ENCODE measurements at places on chromosomes 2 and 18.

DNA sequence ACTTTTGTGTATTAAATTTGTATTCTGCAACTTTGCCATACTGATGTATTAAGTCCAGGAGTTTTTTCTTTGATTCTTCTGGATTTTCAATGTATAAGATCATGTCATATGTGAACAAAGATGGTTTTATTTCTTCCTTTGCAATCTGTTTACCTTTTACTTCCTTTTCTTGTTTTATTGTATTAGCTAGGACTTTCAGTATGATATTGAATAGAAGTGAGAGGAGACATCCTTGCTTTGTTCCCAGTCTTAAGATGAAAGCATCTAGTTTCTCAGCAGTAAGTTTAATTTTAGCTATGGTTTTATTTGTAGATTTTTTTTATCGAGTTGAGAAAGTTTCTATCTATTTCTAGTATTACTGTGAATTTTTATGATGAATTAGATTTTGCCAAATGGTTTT, 25.5 kb downstream of the VRK2 start:
- no peak for DNase-seq

DNA sequence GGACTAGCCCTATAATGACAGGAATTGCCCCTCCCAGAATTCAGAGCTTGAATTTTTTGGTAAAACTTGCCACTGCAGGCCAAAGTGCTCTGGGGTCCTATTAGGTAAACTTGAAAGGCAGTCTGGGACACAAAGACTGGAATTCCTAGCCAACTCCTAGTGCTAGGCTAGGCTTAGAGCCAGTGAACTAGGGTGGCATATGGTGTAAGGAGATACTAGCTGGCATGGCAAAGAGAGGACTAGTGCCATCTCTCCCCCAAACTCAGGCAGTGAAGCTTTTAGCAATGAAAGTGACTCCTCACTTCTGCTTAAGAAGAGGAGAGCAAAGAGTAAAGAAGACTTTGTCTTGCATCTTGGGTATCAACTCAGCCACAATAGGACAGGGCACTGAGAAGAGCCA, 410.5 kb upstream of the CNTNAP5 start:
- no peak for DNase-seq

GRCh38 chr2:28357055-28357454, 35.6 kb upstream of the FOSL2 start:
- no peak for DNase-seq

GRCh38 chr18:59760619-59761600, 63.7 kb upstream of the CCBE1 start:
- DNase-seq: no peak

GRCh38 chr2:8234253-8234652, 447.6 kb upstream of the ID2 start:
- DNase-seq: no peak

DNA sequence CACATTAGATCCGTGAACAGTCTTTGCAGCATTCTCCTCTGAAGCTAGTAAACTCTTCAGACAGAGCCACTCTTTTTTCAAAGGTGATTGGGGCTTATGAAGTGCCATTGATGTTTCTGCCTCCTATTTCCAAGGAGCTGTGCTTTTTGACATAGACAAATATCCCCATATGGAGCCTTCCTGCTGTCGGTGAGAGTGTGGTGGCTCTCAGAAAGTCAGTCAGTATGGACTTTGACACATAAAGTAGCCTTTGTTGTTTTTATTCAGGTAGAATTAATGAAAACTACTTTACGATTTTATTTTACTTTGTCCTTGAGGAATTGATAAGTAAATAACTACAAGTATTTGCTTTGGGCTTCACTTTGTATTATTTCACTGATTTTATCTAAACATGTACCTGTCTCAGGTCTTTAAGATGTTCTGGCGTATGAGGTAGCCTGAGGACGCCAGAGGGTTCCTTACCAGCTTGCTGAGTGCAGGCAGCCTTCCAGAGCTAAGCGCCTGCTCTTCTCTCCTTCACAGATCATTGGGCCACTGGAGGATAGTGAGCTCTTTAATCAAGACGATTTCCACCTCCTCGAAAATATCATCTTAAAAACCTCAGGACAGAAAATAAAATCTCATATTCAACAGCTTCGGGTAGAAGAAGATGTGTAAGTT, 69.7 kb downstream of the UGGT1 start:
- DNase-seq: no peak

DNA sequence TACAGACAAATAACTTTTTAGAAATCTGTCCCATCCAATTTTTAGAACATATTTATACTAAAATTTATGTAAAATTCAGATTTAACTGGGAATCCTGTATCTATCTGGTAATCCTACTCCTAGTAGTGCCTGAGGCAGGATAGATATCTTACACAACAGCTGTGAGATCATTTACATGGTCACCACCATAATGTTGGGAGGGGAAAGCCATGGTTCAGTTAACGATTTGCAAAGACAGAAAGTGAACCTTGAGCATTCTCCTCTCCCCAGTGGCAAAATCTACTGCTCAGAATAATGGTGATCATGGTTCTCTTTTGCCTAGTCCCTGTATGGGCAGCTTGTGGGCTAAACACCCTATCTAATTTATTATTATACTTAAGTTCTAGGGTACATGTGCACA, 7.7 kb upstream of the TMEM247 start:
- no peak for DNase-seq
